ENCODE measurements at places on chromosomes 11 and 22. TPM values are rescaled to one million over a fixed set of nuclear protein-coding genes. Genes with fewer than 3 reads are reported as not detected.
A peak's percentile ranks its signal among the peaks of the same experiment; 100 is the strongest.

DNA sequence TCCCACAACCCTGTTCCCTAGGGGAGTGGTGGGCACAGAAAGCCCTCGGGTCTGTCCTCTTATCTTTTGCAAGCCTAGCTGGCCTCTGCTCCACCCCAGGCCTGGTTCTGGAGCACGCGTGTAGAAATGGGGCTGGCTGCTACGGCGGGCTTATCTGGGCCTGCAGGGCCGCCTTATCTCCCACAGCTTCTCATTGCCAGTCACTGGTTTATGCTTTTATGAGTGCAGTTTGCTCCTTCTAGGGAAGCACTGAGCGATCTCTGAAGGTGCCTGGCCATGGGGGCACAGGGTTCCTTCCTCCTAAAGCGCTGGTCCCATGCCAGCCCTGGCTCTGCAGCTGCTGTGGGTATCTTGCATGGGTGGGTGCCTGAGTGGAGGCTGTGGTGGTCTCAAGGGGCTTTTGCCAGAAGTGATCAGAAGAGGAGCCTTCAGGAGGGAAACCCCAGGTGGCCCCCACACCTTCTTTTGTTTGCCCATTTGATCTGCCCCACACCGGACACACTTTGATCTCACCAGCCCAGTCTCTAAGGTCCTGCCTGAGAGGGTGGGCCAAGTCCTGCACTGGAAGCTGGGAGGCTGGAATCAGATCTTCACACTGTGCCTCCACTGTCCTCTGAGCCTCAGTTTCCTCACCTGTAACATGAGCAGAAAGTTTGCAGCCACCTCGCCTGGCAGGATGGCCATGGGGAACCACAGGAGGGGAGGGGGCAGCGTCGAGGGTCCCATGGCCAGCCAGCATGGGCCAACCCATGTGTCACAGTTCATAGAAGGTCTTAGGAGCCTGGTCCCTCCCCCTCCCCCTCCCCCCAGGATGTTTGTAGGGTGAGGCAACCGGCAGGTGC lies 86.6 kb upstream of the FGF3 start:
- no peak for DNase-seq

- DNase-seq: peak; percentile 33
Observed at GRCh38 chr11:16169956-16170847, 186.1 kb downstream of the SOX6 start.

DNA sequence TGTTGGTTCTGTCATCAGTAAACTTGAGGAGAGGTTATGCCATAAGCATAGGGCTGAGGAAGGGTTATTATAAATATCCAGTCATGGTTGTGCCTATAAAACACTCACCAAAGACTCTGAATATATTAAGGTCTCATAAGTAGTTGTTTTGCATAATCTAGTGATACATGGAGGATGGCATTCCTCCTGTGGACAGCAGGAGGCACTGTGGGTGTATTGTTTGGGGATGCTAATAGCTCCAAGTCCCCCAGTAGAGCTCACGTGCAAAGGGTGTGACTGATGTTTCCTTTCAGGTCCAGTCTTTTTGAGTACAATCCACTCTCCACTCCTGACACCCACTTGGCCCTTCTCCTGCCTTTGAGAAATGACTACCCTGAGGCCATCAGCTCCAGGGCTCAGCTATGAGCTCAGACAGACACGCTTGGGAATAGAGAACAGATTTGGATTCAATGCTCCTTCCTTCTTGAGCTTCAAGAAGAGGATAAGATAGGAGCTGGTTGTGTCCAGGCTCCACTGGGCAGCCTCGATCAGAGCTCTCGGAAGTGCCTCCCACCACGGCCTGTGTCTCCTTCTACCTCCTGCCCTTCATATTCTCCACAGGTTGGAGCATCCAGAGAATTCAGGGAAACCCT lies 85.2 kb upstream of the IGLL5 start:
- no peak for DNase-seq

Gene CPT1B
- total RNA-seq: 1.6 TPM

DNA sequence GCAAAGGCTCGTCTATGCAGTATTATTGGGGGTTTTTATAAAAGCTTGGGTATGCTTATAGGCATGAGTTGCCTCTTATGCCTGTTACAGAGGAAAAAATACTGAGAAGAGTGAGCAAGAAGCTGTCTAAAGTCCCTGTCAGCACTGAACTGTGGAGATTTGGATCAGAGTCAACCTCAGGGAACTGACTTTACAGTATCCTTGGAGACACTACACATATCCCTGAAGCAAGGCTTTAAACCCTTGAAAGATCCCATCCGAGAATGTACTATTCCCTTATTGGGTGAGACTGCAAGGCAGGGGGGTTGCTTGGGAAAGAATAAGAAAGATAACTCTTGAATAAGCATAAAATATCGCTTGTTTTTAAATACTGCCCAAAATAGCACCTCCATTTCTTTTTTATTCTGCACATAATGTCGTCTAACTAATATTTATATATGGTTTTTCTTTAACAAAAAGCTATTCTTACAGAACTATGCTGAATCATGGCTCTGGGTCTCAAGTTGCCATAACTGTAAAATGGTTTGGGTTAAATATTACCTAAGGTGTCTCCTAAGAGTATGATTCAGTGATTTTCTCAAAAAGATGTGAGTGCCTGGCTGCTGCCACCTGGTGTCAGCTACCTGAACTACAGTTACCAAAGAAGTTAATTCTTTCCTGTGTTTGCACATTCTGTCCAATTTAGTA lies 1062.8 kb downstream of the DLG2 start:
- peak; percentile 65 for DNase-seq

Measured in GM23248 (cell line).